Muscle of arm (tissue), 14 donors: ENCODE measurements at places on chromosomes 4 and X. TPM values are rescaled to one million over a fixed set of nuclear protein-coding genes. Genes with fewer than 3 reads are reported as not detected.

Gene PIGA
- polyA plus RNA-seq, result not detected

Gene MCF2
- polyA plus RNA-seq, result 0.33 TPM

DNA sequence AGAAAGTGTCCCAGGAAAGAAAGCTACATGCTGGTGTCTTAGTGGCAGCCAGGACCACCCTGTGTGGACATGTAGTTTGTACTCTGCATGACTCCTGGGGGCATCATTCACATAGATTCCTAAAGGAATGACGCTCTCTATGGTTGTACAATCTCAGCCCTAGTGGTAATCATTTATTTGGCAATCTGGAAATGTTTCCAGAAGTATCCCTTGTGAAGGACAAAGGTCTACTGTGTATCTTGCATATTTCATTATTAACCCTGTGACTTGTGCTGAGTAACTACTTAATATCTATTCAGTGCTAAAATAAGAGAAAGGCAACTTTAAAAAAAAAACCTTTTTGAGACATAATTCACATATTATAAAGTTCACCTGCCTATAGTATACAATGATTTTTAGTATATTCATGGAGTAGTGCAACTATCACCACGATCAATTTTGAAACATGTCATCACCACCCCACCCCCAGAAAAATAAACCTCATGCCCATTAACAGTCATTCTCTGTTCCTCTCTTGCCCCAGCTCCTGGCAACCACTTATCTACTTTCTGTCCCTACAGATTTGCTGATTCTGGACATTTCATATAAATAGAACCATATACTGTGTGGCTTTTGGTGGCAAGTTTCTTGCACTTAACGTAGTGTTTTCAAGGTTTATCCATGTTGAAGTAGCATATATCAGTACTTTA lies 51.7 kb downstream of the SHROOM3 start:
- no peak for DNase-seq

- no peak for DNase-seq
Observed at GRCh38 chr4:95204873-95205272, 343.9 kb downstream of the UNC5C start.

- DNase-seq, result peak; percentile 15
Observed at GRCh38 chr4:76306882-76307659, 538 bp downstream of the STBD1 start.

DNA sequence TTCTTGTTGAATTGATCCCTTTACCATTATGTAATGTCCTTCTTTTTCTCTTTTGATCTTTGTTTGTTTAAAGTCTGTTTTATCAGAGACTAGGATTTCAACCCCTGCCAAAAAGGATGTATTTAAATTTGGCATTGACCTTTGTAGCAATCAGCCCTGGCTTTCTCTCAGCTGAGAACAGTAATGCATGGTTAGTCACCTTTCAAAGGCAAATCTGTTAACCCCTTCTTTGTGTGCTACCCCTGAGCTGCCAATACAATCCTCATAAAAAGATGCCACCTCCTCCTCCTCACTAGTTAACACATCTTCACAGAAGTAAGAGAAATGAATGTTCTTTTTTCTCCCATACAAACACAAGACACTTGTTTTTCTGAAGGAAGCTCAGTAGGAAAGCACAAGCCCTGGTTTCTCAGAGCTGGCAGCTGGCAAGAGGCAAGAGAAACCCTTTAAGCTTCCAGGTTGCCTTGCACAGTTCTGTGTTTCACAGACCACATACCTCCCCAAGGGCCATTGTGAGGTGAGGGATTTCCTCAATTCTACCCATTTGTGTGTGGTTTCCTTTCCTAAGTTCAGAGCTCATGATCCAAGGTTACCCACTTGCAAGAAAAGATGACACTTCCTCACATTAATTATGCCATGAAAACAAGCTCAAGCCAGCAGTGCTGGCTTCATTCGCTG lies 122.6 kb downstream of the RCHY1 start:
- DNase-seq, result no peak

DNA sequence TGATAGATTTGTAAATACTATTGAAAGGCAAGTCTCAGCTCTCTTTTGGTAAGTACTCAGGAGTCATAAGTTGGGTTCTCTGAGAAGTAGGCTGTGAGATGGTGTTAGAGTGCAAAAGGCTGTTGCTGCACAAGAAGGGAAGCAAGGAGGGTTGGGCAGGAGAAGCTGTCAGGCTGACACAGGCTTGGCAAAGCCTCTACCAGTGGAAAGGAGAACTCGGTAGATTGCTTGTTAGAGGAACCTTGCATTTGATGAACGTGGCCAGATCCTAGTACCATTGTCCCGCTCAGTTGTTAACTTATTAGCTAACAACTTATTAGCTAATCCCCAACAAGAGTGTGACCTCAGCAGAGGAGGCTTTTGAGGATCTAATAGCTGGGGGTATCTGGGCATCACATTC lies 449.3 kb upstream of the BOD1L1 start:
- DNase-seq, result no peak
